ENCODE measurements at places on chromosomes 1 and 21. TPM values are rescaled to one million over a fixed set of nuclear protein-coding genes. Genes with fewer than 3 reads are reported as not detected.

LCE1B gene
- total RNA-seq = not detected

GRCh38 chr1:172820475-172821158 is 161.7 kb downstream of the FASLG start:
- DNase-seq = no peak

DNA sequence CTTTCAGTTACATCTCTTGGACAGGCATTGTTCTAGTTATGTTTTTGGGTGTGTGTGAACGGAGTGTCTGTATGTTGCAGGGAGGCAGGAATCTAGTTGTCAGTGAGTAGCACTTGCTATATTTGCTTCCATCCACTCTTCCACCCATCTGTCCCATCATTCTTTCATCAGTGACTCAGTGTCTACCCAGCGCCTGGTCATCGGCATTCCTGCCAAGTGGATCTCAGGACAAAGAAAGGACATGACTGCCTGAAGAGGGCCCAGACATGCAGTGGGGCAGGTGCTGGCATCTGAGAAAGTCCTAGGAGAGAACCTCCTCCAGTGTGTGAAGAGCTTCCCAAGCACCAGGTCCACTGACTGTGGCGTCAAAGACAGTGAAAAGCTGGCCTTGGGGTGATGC is 27.3 kb upstream of the MAGOH start:
- DNase-seq = no peak

MSH4 gene
- total RNA-seq = 0.86 TPM

DNA sequence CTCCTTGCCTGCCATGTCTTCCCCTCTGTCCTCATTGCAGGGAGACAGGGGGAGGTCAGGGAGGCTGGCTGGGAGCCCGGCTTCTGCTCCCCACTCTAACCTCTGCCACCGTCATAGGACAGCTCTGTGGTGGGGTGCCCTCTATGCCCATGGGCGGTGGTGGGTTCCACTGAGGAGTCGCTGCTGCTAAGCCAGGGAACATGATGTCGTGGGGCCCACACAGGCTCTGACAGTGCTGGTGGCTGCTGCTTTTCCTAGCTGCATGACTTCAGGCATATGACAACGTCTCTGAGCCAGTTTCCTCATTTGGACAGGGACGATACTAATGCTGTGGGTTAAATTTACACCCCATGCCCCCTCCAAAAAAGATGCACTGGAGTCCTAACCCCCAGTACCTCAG is 14.7 kb downstream of the KCNA10 start:
- no peak for DNase-seq

NBPF4 gene
- not detected for total RNA-seq

SLC9A1 gene
- total RNA-seq = 17.7 TPM

DNA sequence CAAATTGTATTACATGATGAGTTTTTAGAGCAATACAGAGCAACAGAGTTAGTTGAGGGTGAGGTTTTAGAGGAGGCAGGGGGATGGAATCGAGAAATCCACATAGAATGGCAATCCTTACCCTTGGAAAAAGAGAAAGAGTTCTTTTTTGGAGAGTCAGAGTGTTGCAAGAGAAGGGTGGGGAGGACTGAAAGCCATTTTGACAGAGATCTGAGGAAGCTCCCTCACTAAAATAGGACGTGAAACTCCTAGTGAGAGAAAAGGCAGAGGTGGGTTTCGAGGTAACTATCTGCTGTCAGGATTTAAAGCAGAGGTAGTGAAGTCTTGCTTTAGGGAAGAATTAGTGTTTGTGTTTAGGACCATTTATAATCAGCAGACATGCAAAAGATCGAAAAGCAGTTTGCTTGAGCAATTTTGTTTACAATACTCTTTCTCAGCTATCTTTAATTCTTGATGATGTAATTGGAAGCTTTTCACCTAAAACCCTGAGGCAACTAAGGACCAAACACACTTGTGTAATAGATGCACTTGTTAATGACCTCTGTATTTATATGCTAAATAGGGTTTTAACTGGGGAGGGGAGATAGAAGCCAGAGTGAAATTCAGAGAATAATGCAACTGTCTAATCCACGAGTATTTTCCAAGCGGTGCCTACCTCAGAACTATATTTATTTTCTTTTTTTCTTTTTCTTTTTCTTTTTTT is 20.0 kb downstream of the ADAMTS5 start:
- DNase-seq = no peak
